Naive thymus-derived CD8-positive, alpha-beta T cell (primary cell): ENCODE measurements at places on chromosomes 5 and 9. TPM values are rescaled to one million over a fixed set of nuclear protein-coding genes. Genes with fewer than 3 reads are reported as not detected.

- no peak for DNase-seq
These were observed 3.7 kb upstream of the SSBP2 start for GRCh38 chr5:81754621-81755020.

DNA sequence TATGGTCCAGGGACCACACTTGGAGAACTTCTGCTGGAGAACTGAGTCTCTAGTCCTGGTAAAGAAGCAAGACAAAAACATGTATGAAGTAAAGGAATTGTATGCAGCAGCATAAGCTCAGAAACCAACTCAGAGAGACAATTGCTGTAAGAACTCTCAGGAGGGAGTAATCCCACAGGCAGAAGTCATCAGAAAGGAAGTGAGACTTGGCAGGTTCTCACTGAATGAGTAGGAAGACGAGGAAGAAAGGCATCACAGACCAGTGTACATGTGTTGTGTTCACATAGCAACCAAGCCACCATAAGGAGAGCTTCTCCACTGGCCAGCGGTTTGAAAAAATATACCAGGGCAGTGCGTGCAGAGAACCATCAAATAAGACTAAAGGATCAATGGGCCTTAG lies 57.9 kb upstream of the FST start:
- DNase-seq = no peak

The ZNF366 gene
- not detected for total RNA-seq

GRCh38 chr5:155750571-155750970 lies 576.4 kb upstream of the SGCD start:
- DNase-seq = no peak

- DNase-seq = no peak
These were observed 49.6 kb downstream of the ARHGAP26 start for GRCh38 chr5:142819825-142820224.

DNA sequence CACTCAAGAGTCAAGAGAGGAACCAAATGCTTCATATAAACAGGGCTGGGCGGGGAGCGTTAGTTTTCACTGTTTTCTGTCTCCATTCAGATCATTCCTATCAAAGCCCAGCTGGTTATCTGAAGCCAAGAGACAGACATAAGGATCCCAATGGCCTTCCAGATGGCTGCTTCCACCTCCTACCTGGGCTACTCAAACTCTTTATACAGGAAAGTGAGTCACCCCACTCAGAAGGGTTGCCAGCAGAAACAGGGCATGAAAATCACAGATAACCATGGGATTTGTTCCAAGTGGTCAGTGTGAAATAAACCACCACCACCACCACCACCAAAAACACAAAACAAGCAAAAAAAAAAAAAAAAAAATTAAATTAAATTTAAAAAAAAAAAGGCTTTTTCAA lies 5.5 kb downstream of the PRSS3 start:
- no peak for DNase-seq

The HMCN2 gene
- total RNA-seq = not detected

The PDCD1LG2 gene
- total RNA-seq = not detected

DNA sequence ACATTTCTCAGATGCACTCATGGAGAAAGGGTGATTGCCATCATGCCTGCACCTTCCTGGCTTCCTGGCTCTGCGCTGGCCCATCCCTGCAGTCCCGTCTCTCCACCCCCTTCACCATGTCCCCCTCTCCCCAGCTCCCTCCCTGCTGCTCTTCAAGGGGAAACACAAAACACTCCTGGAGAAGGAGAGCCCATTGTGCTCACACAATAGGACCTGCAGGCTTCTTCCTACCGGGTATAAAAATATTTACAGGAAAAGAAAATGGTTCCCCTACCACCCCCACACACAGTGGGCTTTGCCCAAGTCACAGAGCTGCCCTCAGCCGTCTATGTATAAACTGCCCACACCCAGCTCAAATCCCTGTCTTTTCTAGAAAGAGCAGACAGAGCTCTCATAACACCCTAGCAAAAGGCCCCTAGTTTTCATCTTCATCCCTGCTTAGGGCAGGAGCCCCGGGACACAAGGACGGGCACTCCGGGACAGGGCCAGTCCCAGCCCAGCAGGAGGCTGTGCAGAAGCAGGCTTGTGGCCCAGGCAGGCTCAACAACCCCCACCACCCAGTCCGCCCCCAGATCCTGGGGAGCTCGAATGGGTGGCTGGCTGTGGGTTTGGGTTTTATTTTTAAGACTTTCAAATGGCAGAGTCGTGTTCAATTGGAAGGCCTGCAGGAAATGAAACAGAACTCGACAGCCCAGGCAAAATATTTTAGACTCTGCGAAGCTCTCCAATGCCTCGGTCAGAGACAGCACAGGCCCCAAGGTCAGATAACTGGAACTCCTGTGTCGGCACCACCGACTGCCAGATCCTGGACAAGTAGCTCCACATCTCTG lies 77.3 kb downstream of the LRSAM1 start:
- no peak for DNase-seq

The DOCK8 gene
- 224 TPM for total RNA-seq

DNA sequence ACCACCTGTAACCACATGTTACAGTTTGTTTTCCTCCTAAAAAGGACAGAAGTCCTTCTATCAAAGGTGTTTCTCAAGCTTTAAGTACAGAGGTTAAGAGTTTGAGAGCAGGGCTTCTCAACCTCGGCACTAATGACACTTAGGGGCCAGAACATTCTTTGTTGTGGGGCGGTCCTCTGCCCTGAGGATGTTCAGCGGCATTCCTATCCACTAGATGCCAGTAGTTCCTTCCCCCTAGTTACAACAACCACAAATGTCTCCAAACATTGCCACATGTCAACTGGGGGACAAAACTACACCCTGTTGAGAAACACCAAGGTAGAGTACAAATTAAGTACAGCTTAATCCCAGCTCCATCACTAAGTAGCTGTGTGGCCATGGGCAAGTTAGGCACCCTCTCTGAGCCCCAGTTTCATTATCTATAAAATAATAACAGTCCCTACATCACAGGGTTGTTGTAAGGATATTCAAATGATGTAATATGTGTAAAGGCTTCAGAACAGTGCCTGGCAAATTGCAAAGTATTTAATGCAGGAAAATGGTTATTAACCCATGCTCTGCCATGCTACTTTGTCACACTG lies 44.6 kb downstream of the PIP5K1B start:
- DNase-seq = no peak

GRCh38 chr9:92723299-92723625 lies 41.4 kb downstream of the BICD2 start:
- DNase-seq = no peak

- no peak for DNase-seq
These were observed 27.9 kb upstream of the GLRX start for GRCh38 chr5:95850391-95850894.

DNA sequence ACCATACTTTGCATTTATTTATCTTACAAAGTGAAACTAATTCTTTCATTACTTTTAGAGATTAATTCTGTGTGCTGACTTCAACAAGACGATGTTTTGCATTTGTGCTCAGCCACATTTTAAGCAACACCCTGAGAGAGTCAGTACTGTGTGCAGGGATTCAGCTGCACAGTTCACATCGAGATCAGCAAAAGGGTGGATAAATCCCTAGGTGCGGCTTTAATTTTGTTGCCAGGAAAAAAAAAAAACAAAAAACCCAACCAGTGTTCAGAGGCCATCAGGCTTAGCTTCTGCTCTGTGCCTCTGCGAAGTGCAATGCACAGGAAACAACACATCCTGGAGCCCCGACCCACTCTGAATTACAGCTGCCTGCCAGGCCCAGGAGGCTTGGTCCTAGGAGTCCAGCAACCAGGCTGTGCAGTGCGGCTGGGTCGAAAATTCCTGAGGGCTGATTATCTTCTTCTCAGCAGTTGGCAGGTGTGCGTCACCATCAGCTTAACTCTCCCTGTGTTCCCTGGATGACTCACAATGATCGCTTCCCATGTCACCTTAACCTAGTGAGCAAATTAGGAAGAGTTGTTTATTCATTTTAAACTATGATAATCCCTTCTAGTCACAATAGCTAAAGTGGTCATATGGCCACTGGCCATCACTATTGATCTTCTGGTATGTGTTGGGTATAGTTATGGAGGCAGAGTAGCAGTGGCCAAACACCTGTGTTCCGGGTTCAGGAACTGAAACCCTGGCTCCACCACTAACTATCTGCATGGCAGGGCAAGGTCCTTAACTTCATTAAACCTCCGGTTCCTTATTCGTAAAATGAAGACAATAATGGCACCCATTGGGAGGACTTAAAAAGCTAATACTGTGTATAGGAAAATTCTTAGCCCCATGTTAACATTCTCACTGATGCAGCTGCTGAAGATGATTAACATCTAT lies 31.2 kb upstream of the NDUFB6 start:
- no peak for DNase-seq

DNA sequence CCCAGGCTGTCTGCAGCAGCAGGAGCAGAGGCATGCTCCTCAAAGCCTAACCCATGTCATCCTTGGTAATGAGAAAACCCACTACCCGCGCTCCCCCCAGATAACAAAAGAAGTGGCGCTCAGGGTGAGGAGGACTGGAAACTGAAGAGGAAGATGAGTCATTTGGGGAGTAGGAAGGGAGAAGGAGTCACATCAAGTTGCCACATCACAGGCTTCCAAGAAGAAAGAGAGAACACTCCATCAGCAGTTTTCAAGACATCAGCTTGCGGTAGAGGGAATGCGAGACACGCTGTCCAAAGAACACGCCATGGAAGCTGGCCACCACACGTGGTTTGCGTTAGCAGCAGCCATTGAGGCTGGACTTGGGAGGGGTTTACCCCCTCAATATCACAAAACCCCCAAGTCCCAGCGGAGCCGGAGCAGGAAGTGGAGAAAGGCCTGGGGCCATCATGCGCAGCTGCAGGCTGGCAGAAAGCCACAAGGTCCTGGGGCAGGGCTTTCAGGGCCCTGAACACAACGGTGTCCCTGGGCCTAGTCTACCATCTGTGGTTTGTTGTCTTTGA lies 41.5 kb downstream of the SH3PXD2B start:
- no peak for DNase-seq

DNA sequence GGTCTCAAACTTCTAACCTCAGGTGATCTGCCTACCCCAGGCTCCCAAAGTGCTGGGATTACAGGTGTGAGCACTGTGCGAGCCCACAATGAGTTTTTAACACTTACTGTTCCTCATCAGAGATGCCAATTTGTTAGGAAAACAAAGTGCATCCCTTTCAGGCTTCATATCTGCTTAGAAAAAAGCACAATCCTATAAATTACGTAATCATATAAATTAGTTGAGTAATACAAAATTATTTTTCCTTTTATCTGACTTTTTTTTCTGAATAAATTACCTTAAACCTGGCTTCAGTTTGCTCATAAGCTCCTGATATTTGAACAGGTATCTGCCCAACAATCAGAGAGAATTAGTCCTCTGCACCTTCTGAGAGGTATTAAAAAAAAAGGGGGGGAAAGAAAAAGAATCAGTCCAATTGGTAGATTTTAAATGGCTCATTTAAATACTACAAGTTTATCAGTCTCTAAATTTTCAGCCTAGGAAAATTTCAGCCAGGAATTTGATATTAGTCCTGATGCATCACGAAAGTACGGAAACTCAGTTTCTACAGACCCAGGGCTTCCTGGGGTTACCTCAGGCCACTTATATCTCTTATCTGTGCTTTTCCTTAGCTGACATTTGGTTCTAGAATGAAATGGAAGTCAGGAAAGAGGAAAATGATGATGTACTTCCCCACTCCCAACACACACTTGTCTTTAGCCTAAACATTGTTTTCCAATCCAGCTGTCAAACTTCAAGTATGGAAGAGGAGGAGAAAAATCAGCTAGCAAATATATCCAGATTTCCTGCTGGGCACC lies 26.8 kb downstream of the ITGA1 start:
- no peak for DNase-seq

DNA sequence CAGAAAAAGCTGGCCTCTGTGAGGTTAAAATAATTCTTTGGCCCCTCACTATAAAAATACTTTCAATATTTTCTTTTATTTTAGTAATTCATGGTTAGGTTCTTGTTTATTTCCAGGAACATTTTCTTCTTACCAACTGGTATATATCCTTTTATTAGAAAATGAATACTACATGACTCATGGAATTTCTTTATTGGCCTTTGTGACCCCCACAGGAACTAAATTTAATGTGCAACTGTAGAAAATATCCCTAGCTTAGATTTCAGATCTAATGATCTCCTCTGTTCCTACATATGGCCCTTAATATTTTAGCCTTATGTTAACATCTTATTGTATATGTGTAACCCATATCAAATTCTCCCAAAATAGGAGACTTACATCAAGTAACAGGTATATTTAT lies 429.9 kb downstream of the NR2F1-AS1 start:
- DNase-seq = no peak

The FOXD4 gene
- total RNA-seq = not detected
